ENCODE measurements at places on chromosomes 13 and 19.

GRCh38 chr19:55485439-55486011, 537 bp downstream of the NAT14 start:
- DNase-seq = no peak

DNA sequence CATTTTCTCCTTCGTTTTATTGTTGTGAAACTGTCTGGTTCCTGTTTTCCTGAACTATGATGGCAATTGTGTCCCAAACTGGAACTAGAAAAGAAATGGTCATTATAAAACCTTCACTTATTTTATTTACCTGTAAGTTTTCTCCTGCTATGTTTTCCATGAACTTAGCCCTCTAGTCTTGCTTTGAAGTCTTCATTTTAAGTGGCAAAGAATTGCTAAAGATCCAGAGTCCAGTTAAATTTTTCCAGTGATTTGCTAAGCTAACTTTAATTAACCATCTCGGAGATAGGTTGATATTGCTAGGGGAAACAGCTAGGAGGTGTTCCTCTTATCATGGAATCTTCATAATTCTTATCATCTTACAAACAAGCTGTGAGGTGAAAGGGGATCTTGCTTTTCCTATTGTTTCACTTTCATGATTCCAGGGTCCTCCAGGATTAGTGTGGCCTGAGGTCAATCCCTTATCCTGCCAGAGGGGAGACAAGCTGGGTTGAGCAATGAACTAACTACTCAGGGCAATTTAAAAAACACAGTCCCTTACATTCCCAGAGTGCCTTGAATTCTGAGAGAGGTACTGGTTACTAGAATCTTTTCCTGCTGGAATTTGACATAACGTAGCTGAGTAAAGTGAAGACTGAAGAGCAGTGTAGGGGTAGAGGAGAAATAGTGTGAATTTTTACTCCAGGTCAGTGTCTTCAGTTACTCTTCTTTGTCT, 112.5 kb downstream of the ESD start:
- DNase-seq = no peak

GRCh38 chr13:46639033-46639981, 86.3 kb downstream of the LRCH1 start:
- no peak for DNase-seq

GRCh38 chr13:50691176-50691680, 152.3 kb downstream of the DLEU7 start:
- DNase-seq = no peak

DNA sequence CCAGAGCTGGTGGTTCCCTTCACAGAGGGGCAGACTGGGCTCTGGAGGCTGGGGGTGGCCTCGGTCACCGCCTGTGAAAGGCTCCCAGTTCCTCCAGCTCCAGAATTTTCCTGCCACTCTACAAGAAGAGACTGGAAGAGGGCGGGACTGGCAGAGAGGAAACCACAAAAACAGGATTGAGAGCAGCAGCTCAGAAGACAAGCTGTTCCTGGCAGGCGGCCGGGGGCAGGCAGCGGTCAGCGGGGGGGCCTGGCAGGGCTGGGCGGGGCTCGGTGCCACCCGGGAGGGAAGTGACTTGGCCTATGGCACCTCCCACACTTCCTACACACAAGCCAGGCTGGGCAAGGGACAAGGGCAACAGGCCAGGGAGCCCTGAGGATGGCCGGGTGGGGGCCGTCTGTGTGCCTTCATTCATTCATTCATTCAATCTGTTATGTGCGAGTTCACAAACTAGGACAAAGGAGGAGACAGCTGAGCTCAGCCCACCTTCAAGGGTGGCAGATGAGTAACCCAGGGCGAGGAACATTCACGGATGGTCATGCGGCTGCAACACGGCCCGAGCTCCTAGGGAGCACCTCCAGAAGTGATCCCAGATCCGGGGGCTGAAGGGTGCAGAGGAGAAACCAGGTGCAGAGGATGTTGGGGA, 16.9 kb upstream of the BTBD2 start:
- peak; percentile 90 for DNase-seq

DNA sequence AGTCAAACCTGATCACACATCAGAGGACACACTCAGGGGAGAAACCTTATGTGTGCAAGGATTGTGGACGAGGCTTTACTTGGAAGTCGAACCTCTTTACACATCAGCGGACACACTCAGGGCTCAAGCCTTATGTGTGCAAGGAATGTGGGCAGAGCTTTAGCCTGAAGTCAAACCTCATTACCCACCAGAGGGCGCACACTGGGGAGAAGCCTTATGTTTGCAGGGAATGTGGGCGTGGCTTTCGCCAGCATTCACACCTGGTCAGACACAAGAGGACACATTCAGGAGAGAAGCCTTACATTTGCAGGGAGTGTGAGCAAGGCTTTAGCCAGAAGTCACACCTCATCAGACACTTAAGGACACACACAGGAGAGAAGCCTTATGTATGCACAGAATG, 8.2 kb upstream of the ZNF527 start:
- no peak for DNase-seq

GRCh38 chr13:44293908-44294735, 79.5 kb upstream of the SERP2 start:
- no peak for DNase-seq

DNA sequence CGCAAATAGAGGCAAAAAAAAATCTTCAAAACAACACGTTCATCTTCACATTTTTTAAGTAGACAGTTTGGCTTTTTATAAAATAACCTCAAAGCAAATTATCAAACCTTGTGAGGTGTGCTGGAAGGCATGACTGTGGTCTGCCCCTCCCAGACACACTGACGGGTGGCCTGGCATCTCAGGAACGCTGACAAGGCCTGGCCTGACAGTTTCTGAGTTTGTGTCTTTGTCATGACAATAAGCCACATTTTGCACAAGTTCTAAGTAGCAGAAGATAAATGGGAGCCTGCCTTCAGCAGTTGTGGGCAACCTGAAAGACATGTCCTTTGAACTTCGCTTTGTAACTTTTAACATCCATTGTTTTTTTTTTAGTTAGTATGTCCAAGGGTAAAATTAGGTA, 38.5 kb downstream of the SOX21 start:
- DNase-seq = no peak

DNA sequence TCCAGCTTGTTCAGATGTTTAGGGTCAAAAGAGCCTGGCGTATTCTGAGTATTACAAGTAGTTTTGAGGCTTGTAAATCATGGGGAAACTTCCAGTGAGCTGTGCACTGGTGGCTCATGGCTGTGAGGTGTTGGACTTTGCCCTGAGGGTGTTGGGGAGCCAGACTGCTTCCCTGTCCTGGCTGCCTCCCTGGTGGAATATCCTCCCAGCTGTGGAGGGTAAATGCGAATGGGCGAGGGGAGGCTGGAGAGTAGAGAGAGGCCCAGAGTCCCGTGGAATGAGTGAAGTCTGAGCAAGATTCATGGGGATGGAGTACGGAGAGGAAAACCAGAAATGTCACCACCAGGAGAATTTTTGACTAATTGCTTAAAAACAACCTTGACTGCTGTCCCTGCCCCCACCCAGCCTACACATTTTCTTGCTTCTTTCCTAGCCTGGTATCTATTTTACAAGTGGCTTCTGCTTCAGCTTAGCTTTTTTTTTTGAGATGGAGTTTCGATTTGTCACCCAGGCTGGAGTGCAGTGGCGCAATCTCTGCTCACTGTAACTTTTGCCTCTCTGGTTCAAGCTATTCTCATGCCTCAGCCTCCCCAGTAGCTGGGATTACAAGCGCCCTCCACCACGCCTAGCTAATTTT, 3.7 kb downstream of the SNRPA start:
- peak; percentile 49 for DNase-seq

- DNase-seq = no peak
These were observed 8.1 kb downstream of the TIMM29 start for GRCh38 chr19:10936661-10937084.

GRCh38 chr13:99124794-99125316, 75.8 kb upstream of the UBAC2 start:
- no peak for DNase-seq

DNA sequence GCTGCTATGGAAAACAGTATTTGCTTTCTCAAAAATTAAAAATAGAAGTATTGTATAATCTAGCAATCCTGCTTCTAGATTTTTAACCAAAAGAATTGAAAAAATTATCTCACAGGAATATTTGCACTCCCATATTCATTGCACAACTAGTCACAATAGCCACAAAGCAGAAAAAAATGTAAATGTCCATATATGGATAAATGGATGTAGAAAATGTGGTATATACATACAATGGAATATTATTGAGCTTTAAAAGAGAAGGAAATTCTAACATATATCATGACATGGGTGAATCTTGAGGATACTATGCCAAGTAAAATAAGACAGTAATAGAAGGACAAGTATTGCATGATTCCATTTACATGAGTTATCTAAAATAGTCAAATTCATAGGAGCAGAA, 2753.0 kb downstream of the PCDH9 start:
- no peak for DNase-seq

DNA sequence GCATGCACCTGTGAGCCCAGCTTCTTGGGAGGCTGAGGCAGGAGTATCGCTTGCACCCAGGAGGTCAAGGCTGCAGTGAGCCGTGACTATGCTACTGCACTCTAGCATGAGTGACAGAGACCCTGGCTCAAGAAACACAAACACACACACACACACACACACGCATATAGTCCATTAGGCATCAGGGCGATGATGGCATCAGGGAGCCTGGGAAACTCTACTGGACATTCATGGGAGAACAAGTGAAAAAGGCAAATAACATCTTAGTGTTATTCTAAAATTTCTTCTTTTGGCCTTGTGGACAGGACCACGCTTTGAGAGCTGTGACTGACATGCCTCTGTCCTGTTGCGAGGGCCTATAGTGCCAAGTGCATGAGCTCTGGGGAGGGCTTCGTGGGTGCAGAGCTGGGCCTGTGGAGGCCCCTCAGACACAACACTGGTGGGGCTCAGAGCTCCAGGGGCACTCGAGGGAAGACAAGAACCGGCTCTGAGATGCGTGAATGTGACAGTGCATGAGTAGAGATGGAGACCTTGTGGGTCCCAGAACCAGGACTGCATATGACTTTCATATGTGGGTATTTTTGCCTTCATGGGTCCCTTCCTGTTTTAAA, 8.0 kb upstream of the USF2 start:
- DNase-seq = no peak

DNA sequence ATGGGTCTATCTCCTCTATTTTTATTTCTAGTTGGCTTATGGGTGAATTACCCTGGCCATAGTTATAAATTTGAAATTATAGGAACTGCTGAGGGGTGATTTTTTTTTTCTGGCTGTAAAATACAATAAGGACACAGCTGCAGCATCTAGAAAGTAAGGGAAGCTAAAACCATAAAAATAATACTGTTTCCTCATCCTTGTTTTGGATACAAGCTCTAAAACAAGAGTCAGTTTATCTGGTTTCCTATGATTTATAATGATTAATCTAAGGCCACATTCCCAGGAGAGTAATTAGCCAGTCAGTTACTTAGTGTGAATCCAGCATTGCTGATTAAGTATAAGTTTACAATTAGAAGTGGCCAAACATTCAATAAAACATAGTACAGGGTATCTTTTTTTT, 219.1 kb upstream of the NBEA start:
- no peak for DNase-seq

DNA sequence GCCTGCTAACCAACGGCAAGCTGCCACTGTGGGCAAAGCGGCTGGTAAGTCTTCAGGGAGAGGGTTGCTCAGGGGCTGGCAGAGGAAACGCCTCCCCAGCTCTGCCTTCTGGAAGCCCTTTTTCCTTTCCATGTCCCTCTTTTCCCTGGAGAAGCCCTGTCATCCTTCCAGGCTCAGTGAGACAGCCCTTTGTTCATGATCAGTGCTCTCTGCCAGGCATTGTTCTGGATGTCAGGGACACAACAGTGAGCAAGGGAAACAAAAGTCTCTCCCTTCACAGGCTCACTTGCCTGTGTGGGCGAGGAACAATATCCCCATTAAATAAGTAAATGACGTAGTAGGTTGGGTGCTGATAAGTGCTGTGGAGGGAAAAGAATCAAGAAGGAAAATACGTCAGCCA, 13.9 kb upstream of the OVOL3 start:
- DNase-seq = peak; percentile 95

- no peak for DNase-seq
These were observed 21.4 kb downstream of the MAP4K1 start for GRCh38 chr19:38596057-38596981.

DNA sequence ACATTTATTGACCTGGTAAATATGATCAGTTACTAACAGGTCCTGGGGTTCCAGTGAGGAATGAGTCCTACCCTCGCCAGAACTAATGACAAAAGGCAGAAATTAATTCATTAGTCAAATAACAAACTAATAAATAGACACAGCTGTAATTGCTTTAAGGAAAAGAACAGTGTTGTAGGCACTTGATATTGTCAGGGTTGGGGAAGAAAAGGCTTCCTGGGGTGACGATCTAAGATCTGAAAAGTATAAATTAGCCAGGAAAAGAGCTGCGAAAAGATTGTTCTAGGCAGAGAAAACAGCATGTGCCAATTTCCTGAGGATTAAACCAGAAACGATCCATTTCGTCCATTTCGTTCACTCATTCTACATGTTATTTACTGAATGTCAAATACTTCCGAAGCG, 670 bp upstream of the CHAF1A start:
- no peak for DNase-seq

DNA sequence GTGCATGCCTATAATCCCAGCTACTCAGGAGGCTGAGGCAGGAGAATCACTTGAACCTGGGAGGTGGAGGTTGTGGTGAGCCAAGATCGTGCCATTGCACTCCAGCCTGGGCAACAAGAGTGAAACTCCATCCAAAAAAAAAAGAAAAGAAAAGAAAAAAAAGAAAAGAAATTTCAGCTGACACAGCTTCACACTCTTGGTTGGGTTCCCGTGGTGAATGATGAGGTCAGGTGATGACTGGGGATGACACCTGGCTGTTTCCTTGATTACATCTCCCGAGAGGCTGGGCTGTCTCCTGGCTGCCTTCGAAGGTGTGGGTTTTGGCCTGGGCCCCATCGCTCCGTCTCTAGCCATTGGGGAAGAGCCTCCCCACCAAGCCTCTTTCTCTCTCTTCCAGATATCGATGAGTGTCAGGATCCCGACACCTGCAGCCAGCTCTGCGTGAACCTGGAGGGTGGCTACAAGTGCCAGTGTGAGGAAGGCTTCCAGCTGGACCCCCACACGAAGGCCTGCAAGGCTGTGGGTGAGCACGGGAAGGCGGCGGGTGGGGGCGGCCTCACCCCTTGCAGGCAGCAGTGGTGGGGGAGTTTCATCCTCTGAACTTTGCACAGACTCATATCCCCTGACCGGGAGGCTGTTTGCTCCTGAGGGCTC, 22.0 kb downstream of the LDLR start:
- DNase-seq = no peak
